ENCODE measurements at places on chromosomes 3 and 15.

- no peak for DNase-seq
Measured at GRCh38 chr3:111979434-111980038, 710 bp downstream of the ABHD10 start.

GRCh38 chr3:115270849-115271248, 123.8 kb upstream of the ZBTB20 start:
- no peak for DNase-seq

DNA sequence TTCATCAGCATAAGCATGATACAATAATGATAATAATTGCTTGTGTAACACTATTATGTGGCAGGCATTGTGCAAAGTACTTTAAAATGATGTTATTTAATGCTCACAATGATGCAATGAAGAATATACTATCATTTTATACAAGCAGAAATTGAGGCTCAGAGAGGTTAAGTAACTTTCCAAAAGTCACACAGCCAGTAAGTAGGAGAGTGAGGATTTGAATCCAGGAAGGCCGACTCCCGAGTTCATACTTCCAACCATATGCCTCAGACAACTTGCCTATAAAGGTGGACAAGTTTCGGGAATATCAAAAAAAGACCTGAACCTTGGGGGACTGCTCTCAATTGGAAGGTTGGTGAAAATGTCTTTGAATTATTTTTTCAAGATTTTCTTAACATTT, 19.9 kb downstream of the RARB start:
- no peak for DNase-seq

DNA sequence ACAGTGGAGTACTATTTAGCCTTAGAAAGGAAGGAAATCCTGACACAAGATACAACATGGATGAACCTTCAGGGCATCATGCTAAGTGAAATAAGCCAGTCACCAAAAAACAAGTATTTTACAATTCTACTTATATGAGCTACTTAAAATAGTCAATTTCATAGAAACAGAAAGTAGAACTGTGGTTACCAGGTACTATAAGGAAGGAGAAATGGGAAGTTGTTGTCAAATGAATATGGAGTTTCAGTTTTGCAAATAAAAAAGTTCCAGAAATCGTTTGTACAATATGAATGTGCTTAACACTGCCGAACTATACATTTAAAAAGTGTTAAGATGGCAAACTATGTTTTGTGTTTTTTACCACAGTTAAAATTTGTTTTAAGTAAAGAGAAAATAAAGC, 26.8 kb downstream of the TRANK1 start:
- no peak for DNase-seq

GRCh38 chr3:17741621-17742101, 770 bp downstream of the TBC1D5 start:
- DNase-seq = no peak

- DNase-seq = no peak
Measured at GRCh38 chr15:41013691-41014414, 60.6 kb downstream of the CHAC1 start.

GRCh38 chr3:95731753-95732152, 1082.6 kb upstream of the EPHA6 start:
- no peak for DNase-seq
